COLO829 (cell line): ENCODE measurements at places on chromosomes 2 and 18.

GRCh38 chr2:38742797-38743559, 8.2 kb downstream of the SRSF7 start:
- DNase-seq: no peak

DNA sequence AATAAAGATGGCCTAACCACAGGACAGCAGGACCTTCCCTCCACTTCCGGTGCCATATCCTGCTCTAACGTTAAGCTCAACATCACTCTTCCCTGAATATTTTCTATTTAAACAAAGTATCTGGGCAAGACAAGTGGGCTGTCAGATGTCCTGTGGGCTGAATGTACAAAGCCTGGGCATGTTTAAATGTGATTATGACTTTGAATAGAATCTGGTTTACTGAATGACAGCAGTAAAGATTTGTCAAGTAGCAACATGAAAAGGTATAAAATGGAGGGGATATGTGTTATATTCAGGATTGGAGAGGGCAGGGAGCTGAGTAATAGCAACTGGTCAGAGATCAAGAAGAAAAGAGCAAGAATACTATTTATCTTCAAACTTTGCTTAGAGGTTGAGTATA, 540.9 kb downstream of the NRXN1 start:
- DNase-seq: no peak

DNA sequence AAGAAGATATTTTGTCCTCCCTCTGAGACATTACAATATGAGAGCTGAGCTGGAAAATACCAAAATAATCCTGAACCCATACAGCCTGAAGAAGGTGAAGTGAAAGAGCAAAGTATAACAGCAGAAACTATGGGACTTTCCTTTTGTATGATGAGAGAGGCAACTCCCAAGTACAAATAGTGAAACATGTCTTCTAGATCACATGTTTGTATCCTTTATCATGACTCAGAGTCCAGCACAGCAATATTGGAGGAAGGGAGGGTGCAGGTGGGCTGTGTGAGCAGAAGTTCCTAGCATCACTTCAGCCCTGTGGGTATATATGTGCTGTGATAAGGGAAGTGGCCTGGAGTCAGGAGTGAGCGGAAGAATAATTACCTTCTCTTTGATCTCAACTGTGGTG, 265.6 kb upstream of the NRXN1 start:
- no peak for DNase-seq

DNA sequence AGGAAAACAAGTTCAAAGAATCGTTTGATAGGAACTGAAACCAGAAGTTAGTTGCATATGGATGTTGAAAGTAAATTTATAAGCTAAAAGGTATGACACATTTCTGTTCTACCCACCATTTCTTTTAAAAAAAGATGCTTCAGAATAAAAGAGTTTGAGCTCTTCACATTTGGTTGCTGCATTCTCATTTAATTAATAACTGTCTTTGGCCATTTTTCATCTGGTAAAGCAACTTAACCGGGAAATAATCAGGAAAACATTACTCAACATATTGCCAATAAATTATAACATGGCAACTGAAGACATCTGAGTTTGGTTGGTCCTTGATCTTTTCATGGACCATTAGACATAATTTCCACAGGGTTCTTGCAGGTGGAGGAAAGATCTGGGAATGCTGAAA, 180.2 kb upstream of the TWIST2 start:
- no peak for DNase-seq

GRCh38 chr2:71208756-71209155, 18.1 kb downstream of the PAIP2B start:
- DNase-seq: no peak

DNA sequence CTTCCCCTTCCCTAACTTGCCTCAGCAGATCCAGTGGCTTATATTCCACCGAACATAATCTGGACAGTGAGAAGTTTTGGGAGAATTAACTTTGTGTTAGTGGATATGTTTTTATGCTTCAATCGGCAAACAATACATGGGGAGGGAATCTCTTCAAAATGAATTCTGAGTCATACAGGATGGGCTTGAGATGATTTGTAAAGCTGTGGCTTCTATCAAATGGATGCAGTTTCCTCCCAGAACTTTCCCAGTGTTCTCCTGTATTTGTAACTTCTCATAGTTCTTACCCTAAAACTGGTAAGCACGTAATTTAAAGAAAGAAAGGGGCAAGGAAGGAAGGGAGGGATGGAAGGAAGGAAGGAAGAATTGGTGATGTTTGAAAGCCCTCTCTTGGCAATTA, 36.8 kb downstream of the PDCL3 start:
- no peak for DNase-seq
